Stimulated activated CD8-positive, alpha-beta memory T cell treated with anti-CD3 and anti-CD28 coated beads, Interleukin-4, amount 100 ng/mL, for 4 hours (primary cell): ENCODE measurements at places on chromosomes 11 and 22.

DNA sequence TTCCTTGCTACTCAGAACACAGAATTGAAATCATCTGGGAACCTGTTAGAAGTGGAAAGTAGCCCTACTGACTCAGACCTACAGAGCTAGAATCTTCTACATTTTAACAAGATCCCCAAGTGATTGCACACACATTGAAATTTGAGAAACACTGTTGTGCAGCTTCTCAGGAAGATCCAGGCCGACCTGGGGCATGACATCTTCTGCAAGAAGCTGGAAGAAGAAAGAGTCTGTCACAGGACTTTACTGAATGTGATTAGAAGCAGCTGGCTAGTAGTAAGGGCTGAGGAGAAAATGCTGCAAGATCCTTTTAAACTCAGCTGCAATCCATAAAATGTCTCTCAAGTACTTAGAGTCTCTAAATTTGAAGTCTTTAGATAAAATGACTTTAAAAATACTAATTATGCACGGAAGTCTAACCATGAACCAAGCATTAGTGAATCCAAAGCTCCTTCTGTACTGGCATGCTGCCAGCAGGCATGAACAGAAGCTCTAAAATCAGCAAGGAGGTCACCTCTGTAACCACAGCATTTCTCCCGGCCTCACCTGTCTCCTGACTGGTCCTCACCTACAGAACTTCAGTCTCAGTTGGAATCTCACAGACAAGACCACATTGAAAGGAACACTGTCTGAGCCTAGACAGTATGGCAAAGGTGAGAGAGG is 85.0 kb downstream of the SERGEF start:
- no peak for DNase-seq

GRCh38 chr11:84901991-84902390 is 725.2 kb downstream of the DLG2 start:
- DNase-seq, result no peak

DNA sequence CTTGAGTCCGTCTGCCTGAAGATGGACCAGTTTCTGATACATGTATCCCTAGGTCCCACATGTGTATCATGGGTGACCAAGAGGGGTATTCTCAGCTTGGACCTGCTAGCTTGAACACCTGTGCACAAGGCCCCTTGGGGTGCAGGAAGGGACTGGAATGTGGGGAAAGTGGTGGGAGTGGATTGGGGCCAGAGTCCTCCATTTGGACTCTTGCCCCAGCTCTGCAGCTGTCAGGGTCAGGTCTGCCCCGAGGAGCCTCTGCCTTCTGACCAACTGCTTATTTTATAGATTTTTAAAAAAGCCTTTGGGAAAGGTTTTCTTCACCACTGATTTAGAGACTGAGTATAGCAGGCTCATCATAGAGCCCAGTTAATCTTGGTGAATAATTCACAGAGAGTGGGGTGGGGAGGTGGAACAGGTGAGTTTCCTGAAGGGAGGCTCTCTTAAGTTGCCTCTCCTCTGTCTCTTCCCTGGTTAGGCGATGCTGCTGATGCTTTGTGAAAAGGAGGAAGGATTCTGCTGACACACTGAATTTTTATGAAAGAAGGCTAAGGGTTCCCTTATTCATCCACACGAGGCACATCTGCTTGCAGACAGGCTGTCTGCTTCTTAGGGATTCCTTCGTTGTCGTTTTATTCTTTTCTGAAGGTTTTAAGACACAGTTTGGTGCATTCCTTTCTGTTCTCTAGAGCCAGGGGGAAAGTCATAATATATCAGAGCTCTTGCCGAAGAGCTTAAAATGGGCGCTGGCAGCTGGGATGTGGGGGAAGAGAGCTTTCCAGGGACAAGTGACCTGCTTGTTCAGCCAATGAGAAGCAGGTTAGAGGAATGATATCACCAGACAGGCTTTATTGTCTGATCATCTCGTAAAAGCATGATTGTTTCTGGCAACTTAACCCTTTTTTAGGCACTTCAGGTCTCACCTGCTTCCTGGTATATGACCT is 19.9 kb downstream of the TRIM44 start:
- DNase-seq, result no peak

DNA sequence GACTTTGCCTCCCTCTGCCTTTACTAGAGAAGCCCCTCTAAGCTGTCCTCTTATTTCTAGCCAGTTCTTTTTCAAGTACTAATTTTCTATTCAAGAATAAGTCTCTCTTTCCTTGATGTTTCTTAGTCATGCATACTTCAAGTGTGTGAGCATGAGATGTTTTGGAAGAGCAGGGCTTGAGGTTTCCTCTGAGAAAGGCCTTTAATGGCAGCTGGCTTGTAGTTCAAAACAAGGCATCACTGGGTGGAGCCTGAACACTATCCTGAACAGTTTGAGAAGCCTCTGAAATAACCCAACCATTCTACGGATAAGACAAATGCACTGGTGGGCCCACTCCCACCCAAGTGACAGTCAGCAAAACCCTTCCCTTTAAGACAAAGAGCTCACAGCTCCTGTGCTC is 37.6 kb downstream of the CLDN25 start:
- no peak for DNase-seq

DNA sequence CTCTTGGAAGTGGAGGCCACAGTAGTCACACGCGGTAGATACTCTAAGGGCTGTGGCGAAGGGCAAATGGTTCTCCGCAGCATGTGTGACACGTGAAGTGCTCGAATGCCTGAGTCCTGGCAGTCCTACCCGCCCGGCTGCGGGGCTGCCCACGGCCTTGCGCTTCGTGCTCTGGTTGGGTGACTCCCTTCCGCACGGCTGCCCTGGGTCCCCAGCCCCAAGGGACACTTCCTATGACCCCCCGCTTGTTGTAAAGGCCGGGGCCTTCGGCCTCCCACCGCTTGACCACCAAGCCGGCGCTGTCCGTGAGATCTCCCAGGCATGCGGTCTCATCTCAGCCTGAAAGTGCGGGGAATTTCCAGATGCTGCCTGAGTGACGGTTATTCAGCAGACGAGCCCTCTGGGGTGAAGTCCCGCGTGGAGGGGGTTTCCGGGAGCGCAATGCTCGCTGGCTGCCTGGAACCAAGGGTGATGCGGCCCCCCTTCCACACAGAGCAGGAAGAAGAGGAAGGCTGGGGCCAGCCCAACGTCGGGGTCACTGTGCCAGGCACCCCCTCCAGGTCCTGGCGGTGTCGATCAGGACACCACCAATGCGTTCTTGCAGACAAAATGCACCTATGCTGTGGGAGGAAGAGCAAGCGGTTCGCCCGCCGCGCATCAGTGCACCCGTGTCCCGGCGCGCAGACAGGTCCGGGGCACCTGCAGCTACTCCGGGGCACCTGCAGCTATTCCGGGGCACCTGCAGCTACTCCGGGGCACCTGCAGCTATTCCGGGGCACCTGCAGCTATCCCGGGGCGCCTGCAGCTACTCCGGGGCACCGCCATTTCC is 171.2 kb downstream of the OPCML start:
- DNase-seq, result no peak

GRCh38 chr11:102800767-102801166 is 2.8 kb upstream of the MMP1 start:
- no peak for DNase-seq

DNA sequence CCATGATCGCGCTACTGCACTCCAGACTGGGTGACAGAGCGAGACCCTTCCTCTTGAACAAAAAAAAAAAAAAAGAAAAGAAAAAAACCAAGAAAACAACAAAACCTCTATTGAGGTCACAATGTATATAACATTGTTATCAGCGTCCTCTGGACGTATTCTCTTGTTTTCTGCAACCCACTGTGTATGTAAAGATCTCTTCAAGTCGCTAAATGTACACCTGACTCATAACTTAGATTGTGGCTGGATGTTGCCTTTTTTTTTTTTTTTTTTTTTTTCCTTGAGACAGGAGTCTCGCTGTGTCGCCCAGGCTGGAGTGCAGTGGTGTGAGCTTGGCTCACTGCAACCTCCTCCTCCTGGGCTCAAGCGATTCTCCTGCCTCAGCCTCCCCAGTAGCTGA is 1.4 kb upstream of the YPEL1 start:
- DNase-seq, result no peak

GRCh38 chr11:79663017-79663416 is 222.2 kb upstream of the TENM4 start:
- DNase-seq, result no peak
